Gastroesophageal sphincter (tissue), 4 donors: ENCODE measurements at places on chromosomes 5 and 9. TPM values are rescaled to one million over a fixed set of nuclear protein-coding genes. Genes with fewer than 3 reads are reported as not detected.

GRCh38 chr5:154253807-154254206 is 63.3 kb downstream of the GALNT10 start:
- no peak for ATAC-seq

DNA sequence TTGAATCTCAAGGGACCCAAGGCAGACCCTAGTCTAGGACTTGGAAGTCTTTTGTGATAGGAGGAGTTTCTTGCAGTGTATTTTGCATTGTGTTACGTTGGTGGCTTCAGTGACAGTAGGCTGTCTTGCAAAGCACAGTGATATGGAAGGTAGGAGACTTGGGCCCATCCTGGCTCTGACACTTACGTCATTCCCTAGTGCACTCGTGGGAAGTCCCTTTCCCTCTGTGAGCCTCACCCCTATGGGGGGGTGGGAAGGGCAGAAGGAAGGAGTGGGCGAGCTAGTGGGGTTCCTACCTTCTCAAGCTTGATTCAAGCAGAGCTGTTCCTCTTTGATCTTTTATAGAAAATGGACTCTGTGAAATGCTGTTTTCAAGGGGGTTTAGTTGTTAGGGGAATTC is 9.2 kb upstream of the TEX53 start:
- ATAC-seq = no peak

DNA sequence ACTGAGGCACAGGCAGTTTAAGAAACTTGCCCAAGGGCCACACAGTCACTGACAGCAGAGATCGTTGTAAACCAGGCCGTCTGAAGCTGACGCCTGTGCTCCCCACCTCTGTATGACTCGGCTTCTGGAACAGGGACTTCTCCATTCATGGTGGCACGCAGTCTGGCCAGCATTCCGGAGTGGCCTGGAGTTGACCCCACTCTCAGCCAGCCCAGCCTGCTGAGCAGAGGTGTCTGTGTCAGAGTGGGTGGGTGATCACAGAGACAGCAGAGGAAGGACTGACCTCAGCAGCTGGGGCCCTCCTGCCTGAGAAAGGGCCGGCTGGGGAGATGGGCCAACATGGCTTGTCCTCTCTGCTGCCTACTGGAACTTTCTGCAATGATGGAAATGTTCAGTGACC is 12.6 kb downstream of the LRSAM1 start:
- no peak for ATAC-seq

DNA sequence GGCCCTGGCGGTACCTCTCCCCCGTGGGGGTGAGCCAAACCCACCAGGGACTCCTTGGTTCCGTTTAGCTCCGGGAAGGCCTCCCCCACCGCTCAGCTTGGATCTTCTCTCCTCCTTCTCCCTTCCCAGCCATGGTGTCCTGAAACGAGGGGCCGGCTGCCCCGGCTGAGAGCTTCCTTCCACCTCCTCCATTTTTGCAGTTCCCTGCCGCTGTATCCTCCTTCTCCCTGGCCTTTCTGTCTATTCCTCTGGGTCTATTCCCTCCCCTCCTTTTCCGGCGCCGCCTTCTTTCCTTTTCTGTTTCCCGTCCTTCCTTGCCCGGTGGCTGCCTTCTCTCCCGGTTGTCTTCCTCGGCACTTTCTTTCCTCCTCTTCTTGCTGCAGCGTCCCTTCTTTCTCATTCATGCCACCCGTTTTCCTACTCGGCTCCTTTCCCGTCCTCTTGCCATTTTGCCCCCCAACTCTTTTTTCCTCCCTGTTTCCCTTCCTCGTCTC is 110.4 kb downstream of the LIFR start:
- no peak for ATAC-seq

GRCh38 chr5:172412724-172413286 is 41.5 kb downstream of the SH3PXD2B start:
- peak; percentile 85 for ATAC-seq

DNA sequence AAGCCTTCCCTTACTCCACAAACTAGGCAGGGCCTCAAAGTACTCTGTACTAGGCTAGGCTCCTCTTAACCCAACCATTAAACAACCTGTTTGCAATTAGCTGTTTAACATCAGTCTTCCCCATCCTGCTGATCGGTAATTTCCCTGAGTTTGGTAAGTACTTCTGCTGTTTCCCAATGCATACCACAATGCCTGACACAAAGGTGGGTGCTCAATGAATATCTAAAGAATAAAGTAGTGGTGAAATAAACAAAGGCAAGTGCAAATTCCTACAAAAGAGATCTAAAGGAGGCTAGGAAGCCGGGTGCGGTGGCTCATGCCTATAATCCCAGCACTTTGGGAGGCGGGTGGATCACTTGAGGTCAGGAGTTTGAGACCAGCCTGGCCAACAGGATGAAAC is 25.0 kb downstream of the FBXW2 start:
- no peak for ATAC-seq

DNA sequence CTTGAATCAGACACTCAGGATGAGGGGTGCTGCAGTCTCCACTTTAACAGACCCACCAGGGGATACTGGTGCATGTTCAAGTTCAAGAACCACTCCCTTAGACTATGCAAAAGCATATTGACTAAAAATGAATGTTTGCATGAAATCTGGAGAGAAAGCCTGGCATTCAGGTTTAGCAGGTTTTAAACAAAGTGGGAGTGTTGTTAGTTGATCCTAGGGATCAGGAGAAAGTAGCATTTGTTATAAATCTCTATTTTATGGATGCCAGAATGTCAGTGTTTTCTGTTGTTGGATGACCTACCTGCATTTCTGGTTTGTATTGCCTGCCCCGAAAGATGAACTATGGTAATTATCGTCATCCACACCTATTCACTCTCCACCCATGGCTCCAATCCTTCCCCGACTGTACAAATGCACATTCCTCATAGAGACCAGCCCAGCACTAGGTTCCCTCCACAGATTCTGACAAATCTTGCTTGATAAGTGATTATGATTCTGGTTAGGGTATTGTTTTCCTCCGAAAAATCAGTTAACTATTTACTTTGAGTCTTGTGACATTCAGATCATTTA is 17.2 kb downstream of the TMEM252 start:
- ATAC-seq = no peak

- ATAC-seq = peak; percentile 55
Measured at GRCh38 chr5:173477345-173478040, 139.0 kb downstream of the BOD1 start.

GRCh38 chr5:135079099-135079681 is 45.2 kb upstream of the PITX1 start:
- no peak for ATAC-seq

GRCh38 chr5:160315968-160316367 is 3.6 kb upstream of the CCNJL start:
- no peak for ATAC-seq

- ATAC-seq = no peak
Measured at GRCh38 chr5:77867194-77867691, 91.1 kb upstream of the TBCA start.

DNA sequence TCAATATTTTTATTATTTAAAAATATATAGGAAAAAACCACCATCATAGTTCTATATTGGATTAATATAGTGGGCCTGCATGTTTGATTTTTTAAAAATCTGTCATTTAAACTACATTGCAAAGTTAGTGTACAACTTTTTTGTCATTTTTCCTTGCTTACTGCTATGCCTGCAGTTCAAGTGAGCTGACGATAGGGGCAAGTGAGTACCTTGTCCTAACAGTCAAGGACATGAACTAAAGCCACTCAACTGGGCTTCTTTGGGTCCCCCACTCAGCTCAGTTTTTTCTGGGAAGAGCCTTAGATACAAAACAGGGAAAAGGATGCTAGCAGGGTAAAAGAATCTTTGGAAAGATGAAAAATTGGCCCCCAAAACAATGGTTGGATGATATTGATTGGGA is 269.9 kb downstream of the MAN2A1 start:
- no peak for ATAC-seq

DNA sequence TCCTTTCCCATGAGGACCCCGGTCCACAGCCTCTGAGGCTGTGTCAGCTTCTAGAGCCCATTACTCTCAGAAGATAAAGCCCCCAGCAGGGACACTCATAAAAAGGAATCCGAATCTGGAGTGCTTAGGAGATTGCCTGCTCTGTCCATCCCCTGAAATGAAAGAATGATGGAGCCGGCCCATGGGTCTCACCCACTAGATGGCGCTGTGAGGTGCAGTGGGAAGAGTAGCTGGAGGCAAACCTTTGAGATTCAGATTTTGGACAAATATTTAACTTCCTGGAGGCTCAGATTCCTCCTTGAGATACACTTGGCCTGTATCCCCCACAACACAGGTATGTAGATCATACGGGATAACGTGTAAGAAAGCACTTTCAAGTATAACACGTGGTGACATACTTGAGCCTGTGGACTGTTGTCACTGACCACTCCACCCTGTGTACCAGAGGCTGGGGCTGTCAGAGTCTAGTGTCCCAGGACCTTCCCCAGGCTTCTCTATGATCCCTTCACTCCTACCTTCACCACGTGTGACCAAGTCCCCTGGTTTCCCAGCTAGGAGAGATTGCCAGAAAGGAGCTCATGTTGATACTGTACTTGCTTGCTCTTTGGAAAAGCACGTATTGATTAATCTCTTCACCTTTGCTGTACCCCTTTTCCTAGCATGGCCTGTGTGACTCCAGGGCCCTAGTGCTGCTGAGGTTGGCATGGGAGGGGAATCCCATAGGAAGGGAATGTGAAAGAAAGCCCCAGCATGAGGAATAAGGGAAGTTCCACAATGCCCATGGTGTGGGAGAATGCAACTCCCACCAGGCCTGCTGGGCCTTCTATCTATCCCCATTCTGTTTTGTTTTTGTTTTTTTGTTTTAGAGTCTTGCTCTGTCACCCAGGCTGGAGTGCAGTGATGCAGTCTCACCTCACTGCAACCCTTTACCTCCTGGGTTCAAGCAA is 32.1 kb downstream of the TRMO start:
- no peak for ATAC-seq

- peak; percentile 22 for ATAC-seq
Measured at GRCh38 chr9:2622461-2623287, 1.1 kb downstream of the VLDLR start.

DNA sequence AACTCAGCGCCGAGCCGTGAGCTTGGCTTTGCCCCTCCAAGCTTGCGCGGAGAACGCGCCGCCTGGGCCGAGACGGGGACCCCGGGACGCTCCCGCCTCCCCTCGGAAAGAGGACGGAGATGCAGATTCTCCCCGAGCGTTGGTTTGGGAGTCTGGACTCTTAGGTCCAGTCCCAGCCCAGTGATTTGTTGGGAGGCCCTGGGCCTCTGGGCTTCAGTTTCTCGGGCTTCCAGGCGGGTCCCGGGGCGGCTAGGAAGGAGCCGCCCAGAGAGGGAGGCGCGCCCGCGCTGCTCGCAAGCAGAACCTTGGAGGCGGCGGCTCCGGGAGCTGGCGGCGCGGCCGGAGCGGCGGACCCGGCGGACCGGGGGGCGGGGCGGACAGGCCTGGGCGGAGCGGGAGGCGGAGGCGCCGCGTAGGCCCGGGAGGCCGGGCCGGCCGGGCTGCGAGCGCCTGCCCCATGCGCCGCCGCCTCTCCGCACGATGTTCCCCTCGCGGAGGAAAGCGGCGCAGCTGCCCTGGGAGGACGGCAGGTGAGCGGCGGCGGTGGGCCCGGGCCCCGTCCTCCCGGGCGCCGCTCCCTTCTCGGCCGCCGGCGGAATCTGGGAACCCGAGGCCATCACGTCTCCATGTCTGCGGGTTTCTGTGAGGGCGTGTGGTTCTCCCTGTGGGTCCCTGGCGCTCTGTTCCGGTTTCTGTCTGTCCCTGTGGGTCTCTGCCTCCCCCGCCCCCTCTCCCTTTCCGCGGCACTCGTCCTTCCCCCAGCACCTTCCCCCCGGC is at the start of gene B4GALT7:
TSS of gene B4GALT7 (plus strand) at position 402 of the 777 bp plus-strand sequence. CDS start at position 481, 79 bp downstream.
- peak; percentile 96 for ATAC-seq

DNA sequence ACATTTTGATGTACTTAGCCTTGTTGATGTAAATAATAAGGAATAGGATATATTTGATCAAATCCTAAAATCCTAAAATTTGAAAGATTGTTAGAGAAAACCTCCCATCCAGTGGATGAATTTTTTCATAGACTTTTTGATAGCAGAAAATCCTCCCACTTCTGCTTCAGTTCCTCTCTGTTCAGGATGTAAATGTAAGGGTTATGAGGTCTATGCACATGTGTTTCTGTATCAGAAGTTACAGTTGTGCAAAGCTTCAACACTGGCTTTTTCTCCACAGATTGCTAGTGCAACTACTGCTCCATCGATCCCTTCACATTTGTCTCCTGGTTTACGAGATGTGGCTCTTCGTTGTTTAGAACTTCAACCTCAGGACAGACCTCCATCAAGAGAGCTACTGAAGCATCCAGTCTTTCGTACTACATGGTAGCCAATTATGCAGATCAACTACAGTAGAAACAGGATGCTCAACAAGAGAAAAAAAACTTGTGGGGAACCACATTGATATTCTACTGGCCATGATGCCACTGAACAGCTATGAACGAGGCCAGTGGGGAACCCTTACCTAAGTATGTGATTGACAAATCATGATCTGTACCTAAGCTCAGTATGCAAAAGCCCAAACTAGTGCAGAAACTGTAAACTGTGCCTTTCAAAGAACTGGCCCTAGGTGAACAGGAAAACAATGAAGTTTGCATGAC is 16.0 kb upstream of the SETD9 start:
- no peak for ATAC-seq

DNA sequence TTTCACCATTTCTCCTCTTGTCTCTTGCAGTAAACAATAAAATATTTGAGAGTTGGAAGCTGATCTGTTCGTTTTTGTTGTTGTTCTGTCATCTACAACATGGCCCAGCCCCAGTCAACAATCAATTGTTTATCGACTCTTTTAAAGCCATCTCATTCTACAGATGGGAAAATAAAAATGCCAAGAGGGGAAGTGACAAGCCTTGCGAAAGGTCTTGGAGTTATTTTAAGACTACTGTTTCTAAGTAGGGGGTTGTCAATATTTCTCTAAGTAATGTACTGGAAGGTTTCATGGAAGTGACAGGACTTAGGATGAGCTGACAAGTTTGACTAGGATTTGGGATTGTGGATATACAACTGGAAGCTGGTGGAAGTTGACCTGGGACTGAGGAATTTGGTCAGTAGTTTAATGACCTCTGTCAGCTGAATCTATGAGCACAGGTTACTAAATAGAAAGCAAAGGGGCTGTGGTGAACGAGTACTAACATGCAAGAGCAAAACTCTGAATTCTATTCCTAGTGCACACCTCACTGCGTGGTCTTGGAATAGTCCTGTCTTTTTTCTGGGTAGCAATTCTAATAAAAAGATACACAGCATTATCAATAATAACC is 57.5 kb upstream of the ADRB2 start:
- ATAC-seq = no peak

DNA sequence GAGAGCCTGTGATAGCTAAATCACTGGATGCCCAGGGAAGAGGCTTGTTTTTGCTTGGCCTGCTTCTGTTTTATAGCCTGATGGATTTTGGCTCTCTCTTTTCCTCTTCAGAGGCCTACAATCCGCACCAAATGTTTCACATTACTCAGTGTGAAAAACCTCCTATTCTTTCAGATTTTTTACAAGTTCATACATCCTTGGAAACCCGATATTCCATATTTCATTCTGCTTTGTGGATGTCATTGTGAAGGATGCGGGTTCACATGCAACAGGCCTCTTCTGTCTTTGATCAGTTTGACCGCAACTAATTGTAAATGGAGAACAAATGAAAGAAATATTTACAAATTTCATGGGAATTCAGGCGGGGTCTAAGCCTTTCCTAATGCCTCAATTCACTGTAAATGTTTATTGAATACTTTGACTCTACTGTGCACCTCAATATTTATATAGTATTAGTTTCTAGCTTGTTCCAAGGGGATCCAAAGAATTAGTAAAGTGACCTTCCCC is 269.9 kb downstream of the DMRT2 start:
- no peak for ATAC-seq

The SLC6A18 gene
- total RNA-seq = not detected

The LRRC70 gene
- 0.54 TPM for total RNA-seq

The SLC23A1 gene
- total RNA-seq = not detected

The AQP7 gene
- total RNA-seq = 1.2 TPM

The PRSS3 gene
- total RNA-seq = not detected

The SPRY4 gene
- 13.6 TPM for total RNA-seq

The OTULIN gene
- 19.5 TPM for total RNA-seq

The FREM1 gene
- total RNA-seq = 0.59 TPM

The TLE1 gene
- 62.5 TPM for total RNA-seq

The PPP3R2 gene
- total RNA-seq = not detected

The PTGDS gene
- total RNA-seq = 11.4 TPM
